ENCODE measurements at places on chromosomes 1 and 21.

GRCh38 chr1:236795757-236796667, 920 bp downstream of the MTR start:
- DNase-seq, result peak; percentile 77

DNA sequence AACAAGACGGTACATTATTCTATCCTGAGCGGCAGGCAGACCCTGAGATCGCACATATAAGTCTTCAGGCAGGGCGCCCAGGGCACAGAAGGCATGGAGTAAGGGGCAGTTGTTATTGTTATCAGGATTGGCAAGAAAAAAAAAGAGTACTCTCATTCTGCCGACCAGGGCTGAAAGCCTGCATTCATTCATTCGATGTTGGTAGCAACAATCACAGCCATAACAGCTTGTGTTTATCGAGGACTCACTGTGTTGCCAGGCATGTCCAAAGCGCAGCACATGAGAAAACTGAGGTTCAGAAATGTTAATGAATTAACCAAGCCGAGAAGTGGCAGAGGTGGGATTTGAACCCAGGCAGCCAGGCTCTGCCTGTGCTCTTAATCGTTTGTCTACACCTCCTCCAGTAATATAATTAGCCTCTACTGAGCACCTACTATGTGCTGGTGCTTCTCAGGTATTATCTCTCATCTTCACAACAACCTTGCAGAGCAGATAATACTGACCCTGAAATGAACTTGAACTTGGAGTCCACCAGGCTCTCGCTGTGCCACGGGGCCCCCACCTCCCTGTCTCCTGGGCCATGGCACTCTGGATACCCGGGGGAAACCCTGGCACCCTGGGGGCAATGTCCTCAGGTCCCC, 56.2 kb downstream of the TAS1R2 start:
- DNase-seq, result no peak

DNA sequence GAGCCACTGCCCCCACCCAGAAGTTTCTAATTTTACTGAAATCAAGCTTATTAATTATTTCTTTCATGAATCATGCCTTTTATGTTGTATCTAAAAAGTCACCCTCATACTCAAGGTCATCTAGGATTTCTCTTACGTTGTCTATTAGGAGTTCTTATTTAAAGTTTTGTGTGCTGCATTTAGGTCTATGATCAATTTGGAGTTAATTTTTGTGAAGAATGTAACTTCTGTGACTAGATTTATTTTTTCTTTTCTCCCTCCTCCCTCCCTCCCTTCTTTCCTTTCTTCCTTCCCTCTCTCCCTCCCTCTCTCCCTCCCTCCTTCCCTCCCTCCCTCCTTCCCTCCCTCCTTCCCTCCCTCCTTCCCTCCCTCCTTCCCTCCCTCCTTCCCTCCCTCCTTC, 317.6 kb downstream of the PLA2G4A start:
- DNase-seq, result no peak

DNA sequence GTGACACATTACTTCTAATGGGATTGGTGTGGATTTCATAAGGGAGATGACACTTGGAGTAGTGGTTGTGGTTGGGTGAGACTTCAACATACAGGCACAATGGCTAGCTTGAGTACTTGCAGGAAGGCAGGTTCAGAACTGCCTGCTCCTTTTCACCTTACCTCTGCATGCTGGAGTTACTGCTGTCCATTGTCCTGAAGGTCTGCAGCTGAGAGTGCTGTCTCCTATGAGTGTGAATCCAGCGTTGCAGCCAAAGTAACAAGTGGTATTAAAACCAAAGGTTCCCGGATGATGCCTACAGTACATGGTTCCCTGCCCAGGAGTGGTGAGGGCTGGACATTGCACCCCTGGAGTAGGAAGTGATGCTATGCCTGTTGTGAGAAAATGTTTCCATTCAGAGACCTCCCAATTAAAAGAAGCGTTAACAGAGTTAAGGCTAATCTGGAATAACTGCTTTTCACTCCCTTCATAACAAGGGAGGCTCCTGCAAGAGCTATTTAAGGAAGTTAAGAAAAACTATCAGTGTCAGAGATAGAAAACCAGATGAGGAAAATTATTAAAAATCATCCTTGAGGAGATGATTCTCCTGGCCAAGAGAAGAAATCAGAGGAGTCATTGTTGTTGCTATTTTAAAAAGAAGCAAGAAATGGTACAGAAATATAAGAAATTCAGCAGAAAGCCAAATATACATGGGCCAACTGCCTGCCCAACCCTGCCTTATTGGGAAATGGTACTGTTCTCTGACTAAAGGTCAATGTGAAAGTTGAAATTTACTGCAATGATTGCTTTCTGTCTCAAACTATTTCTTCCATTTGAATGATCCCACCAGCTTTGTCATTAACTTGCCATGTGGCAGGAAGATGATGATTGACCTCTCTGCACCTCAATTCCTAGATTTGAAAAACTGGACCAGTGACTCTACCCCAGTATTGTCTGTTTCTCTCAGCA, 9.8 kb upstream of the F5 start:
- DNase-seq, result no peak

DNA sequence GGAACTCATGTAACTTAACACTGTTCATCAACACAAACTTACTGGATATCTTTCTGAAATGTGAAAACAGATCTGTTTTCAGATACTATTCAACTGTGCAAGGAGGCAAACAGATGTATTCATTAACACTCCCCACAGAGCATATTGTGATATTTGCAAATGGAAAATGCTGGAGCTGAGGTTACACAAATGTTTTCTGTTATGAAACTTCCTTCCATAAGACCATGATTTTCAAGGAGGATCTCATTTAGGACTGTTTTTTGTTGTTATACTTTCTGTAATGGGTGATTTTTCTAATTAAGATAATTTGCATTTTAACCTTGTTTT, 56.1 kb downstream of the GABPA start:
- no peak for DNase-seq

DNA sequence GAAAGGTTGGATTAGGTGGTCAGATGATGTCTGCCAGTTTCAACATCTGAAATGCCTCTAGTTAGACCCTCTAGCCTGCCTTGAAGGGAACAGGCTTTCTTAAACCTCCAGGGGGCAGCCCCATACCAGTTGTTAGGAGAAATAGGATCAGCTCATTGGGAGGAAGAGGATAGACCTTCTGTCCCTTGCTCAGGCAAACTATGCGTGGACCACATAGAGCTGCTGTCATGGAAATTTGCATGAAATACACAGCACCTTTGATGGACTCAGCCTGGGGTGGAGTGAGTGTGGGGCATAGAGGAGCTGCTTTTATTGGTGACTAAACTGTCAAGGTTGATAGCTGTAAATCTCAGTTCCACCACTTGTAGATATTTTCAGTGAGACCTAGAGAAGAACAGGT, 38.4 kb upstream of the SPAG17 start:
- no peak for DNase-seq

- DNase-seq, result no peak
Measured at GRCh38 chr1:160618327-160618726, 28.5 kb downstream of the SLAMF1 start.

- no peak for DNase-seq
Measured at GRCh38 chr1:203990118-203990517, 82.8 kb upstream of the SOX13 start.

GRCh38 chr1:29895201-29895600, 658.9 kb downstream of the PTPRU start:
- no peak for DNase-seq

- DNase-seq, result no peak
Measured at GRCh38 chr1:165174491-165174890, 182.0 kb downstream of the LMX1A start.

DNA sequence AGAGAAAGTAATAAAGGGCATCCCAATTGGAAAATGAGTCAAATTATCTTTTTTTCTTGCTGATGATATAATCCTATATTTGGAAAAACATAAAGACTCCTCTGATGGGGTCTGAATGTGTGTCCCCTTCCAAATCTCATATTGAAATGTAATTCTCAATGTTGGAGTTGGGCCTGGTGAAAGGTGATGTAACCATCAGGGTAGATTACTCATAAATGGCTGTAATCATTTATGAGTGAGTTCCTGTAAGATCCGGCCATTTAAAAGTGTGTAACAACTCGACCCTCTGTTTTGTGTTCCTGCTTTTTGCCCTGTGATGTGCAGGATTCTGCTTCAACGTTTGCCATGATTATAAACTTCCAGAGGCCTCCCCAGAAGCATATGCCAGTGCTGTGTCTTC, 44.3 kb upstream of the MAP1LC3C start:
- no peak for DNase-seq

- DNase-seq, result no peak
Measured at GRCh38 chr1:117674521-117675400, 68.9 kb downstream of the TENT5C start.

GRCh38 chr1:29292344-29292743, 56.0 kb downstream of the PTPRU start:
- DNase-seq, result no peak

- DNase-seq, result no peak
Measured at GRCh38 chr1:84407958-84408422, 9.7 kb downstream of the DNASE2B start.

- no peak for DNase-seq
Measured at GRCh38 chr1:55775007-55775406, 559.8 kb upstream of the USP24 start.

DNA sequence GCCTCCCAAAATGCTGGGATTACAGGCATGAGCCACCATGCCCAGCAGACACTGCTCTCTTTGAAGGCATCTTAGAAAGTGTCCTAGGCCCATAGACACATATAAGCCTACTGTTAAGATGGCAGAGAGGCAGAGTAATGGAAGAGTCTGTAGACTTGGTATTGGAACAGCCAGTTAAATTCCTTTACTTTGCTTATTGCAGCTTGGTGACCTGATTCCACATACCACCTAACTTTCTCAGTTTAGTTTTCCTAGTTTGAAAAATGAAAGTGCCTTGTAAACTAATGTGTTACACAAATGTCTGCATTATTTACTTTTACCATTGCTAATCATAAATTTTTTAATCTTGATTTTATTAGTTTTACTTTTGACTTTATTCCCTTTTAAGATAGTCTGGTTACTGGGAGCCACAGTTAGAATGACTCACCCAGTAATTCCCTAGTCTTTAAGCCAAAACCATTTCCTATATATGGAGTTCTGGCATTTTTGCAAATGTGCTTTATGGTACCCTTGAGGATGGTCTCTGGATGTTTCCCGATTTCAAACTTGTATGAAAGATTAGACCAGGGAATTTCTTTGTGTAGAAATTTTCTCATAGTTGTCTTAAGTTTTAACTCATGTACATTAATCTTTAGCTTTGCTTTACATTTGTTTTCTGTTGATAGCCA, 6.4 kb downstream of the SMAP2 start:
- no peak for DNase-seq

GRCh38 chr1:15886611-15887167, 39.2 kb downstream of the SPEN start:
- DNase-seq, result no peak

DNA sequence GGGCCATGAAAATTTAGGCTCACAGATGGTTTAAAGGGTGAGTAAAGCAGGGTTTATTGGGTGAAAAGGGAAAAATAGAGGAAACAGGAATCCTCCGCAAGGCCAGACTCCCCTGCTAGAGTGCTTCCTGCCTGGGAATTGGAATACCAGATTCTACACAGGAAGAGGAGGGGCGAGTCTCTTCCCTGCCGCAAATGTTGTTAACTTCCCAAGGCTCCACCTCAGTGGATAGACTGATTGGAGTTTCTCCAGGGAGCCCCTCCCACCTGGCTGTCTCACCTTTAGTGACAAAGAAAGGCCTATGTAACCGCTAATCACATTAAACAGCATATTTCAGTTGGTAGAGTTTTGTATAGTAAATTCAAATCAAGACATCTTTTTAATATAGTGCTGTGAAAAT, 1450.1 kb downstream of the KCNT2 start:
- no peak for DNase-seq
